ENCODE measurements at places on chromosomes 1 and 21. TPM values are rescaled to one million over a fixed set of nuclear protein-coding genes. Genes with fewer than 3 reads are reported as not detected.

DNA sequence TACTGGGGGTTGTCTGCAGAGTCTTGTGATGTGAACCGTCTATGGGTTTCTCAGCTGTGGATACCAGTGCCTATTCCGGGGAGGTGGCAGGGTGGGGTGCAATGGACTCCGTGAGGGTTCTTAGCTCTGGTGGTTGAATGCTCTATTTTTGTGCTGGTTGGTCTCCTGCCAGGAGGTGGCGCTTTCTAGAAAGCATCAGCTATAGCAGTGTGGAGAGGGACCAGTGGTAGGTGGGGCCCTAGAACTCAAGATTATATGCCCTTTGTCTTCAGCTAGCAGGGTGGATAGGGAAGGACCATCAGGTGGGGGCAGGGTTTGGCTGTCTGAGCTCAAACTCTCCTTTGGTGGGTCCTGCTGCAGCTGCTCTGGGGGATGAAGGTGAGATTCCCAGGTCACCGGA lies 127.3 kb upstream of the PLD5 start:
- H3K27me3 ChIP-seq = no peaks in the 10 kb centered on the region
- no peak for DNase-seq
- H3K27ac ChIP-seq = no peak overlapping the region
- no peak overlapping the region for H3K4me3 ChIP-seq
- H3K4me1 ChIP-seq = no peaks in the 10 kb centered on the region
- no peaks in the 10 kb centered on the region for H3K36me3 ChIP-seq

GRCh38 chr1:79353224-79353623 lies 346.7 kb upstream of the ADGRL4 start:
- H3K36me3 ChIP-seq = no peaks in the 10 kb centered on the region
- H3K27me3 ChIP-seq = no peaks in the 10 kb centered on the region
- no peaks in the 10 kb centered on the region for H3K4me1 ChIP-seq
- no peak overlapping the region for H3K4me3 ChIP-seq
- H3K27ac ChIP-seq = no peak overlapping the region
- no peak for DNase-seq

Gene CACNA1E
- 0.08 TPM for total RNA-seq

Gene TSPAN1
- not detected for total RNA-seq

Gene DLGAP3
- total RNA-seq = 0.71 TPM

GRCh38 chr1:157512036-157512969 lies 40.0 kb downstream of the FCRL5 start:
- peaks cover 6% of the 10 kb centered on the region for H3K4me1 ChIP-seq
- no peak for DNase-seq
- H3K36me3 ChIP-seq = no peaks in the 10 kb centered on the region

All from natural killer cell treated with Interleukin-12 subunit alpha and Interleukin-12 subunit beta and Interleukin-15 and Interleukin-18, amount 100 ng/mL, for 72 hours (primary cell).